ENCODE measurements at places on chromosomes 11 and 22.

- no peak for DNase-seq
Observed at GRCh38 chr11:112322173-112322790, 61.6 kb upstream of the PLET1 start.

- no peak for DNase-seq
Observed at GRCh38 chr11:83583757-83584366, 297.7 kb upstream of the CCDC90B start.

DNA sequence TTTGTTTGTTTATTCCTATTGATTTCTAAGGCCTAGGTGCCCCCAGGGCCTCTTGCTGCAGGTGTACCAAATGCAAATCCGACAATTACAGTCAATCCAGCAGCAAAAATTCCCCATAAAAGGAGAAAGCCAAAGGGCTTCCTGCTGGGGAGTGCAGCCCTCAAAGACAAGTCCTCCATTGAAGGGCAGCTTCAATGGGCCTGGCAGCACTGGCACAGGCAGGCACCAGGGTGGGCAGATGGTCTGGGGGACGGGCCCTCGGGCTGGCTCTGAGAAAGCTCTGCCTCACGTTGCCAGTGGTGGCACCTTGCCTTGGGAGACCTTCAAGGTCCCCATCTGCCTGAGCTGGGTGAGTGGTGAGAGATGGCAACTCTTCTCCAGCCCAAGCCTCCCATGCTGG, 128.0 kb downstream of the DSCAML1 start:
- peak; percentile 98 for DNase-seq

DNA sequence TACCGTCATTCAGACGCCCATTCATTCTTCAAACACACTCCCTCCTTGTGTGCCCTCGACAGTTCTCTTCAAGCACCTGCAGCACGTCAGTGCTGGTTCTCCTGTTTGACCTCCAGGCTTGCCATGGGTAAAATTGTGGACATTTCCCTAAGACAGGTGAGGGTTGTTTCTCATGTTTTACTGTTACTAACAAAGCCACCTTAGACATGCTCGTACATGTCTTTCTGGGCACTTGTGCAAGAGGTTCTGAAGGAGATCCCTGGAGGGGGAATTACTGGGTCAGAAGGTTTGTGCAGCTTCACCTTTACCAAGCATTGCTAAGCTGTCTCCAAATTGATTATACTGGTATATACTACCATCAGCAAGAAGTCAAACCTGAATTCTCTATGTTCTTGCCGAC, 189.7 kb upstream of the TMEM45B start:
- DNase-seq, result no peak

DNA sequence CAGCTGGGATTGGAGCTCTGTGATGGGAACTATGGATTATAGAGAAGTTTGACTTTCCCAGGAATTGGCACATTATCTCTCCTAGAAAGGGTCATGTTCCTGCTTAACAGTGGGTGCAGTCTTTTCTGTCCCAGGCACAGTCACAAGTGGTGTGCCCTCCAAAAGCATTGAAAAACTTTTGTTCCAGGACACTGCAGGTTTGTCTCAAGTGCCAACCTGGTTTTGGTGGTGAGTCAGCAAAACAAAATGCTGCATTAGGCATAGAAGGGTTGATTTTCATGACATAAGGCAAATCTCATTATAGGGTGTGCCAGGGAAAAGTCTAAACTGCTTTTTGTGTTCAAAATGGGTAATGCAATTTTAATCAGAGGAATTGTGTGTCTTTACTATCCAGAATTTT, 4.9 kb downstream of the HTATIP2 start:
- DNase-seq, result no peak

DNA sequence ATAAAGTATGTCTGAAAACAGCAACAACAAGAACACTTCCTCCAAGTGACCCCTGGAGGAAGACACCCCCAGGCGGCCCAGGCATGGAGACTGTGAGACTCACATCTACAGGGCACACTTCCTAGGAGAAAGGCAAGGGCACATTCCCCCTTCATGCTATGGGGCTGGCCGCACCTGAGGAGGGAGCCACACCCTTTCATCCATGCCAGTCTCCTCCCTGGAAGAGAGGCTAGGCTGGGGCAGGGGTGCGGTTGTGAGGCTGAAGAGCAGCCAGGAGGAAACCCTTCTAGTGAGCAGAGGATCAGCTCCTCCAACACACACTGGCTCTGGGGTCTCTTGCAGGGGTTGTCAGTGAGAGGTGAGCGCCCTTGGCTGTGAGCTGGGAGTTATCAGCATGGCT, 678.8 kb downstream of the NTM start:
- no peak for DNase-seq

GRCh38 chr11:81658722-81659121, 1074.9 kb downstream of the FAM181B start:
- DNase-seq, result peak; percentile 2

DNA sequence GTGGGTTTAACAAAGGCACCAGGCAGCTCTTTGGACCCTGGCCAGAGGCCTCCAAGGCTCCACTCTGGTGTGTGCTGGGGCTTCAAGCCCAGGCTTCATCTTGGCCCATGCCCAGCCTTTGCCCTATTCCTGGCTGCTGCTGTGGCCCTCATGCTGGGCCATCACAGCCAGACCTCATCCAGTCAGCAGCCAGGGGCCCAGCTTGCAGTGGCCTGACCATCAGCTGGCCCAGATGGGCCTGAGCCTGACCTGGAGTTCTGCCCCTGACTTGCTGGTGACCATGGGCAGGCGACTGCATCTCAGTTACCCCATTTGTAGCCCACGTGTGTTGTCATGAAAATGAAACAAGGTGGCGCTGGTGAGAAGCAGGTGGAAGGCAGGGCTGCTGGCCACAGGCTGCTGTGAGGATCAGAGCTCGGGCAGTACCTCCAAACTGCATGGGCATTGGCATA, 76.1 kb downstream of the MED15 start:
- DNase-seq, result no peak

- DNase-seq, result peak; percentile 47
Observed at GRCh38 chr11:60899046-60899936, 7.1 kb downstream of the PRPF19 start.

DNA sequence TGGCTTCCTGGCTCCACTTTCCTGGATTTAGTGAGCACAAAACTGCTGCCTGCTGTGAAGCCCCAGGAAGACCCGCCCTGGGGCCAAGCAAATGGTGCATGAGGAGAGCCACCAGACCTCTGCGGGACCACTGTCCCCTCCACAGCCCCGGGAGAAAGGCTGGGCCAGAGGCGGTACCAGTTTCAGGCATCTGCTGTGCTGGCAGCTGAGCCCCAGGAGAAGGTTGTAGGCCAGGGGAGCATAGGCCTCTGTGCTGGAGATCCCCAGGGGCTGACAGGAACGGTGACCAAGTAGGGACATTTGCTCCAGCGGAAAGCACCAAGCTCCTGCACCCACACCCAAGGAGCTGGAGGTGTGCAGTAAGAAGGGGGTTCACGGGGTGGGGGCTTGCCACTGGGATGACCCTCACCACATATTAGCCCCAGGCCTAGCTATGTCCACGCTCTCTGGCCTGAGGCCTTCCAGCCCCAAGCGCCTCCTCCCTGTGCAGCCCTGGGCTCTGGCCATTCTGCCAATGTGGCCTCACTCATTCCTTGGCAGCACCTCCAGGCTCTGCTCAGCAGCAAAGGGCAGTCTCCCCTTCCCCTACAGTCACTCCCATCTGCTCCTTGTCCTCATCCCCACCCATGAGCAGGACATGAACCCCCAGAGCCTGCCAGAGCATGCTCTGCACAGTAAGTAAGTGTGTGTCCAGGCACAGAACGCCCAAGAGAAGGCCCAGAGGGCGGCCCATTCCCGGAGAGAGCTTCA, 24.0 kb upstream of the COMT start:
- no peak for DNase-seq

- no peak for DNase-seq
Observed at GRCh38 chr11:36053281-36053680, 109.4 kb downstream of the LDLRAD3 start.

DNA sequence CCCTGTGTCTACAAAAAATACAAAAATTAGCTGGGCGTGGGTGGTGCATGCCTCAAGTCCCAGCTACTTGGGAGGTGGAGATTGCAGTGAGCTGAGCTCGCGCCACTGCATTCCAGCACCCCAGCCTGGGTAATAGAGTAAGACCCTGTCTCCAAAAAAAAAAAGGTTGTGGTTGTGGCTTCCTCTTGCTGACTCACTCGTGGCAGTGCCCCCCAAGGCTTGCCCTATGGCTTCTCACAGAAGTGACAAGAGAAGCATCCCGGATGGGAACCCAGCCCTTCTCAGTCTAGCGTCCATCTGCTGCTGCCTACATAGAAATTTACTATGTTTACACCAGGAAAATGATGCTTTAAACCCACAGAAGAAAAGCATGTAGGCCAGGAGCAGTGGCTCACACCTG, 68.5 kb upstream of the PITPNB start:
- no peak for DNase-seq

GRCh38 chr22:21697021-21697771, 31.4 kb downstream of the PPIL2 start:
- DNase-seq, result no peak

DNA sequence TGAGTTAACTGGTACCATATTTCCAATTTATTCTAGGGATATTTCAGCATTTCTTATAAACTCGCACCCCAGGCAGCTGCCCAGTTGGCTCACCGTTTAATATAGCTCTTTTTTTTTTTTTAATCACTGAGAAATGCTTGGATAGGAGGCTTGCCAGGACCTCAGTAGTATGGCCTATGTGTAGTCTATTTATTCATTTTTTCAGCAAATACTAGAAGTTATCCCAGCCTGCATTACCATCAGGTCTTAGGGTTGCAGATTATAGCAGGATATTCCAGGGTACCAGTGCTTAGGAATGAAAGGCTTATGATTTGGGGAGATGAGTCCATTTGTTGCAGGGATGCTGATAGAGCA, 26.6 kb downstream of the PARVA start:
- no peak for DNase-seq

- DNase-seq, result no peak
Observed at GRCh38 chr22:41357191-41357590, 24.6 kb upstream of the TEF start.

- no peak for DNase-seq
Observed at GRCh38 chr22:32545801-32546200, 71.2 kb downstream of the FBXO7 start.

DNA sequence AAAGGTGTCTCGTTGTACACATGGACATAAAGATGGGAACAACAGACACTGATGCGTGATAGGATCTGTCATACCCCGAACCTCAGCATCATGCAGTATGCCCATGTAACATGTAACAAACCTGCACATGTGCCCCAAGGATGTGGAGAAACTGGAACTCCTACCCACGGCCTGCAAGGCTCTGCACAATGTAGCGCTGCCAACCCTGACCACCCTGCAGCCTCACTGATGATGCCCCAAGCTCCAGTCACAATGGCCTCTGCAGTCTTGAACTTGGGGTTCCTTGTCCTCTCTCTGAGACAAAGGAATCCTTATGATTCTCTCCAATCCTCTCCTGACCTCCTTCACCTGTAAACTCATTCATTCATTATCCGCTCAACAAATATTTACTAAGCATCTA, 14.2 kb downstream of the LMO1 start:
- DNase-seq, result no peak

DNA sequence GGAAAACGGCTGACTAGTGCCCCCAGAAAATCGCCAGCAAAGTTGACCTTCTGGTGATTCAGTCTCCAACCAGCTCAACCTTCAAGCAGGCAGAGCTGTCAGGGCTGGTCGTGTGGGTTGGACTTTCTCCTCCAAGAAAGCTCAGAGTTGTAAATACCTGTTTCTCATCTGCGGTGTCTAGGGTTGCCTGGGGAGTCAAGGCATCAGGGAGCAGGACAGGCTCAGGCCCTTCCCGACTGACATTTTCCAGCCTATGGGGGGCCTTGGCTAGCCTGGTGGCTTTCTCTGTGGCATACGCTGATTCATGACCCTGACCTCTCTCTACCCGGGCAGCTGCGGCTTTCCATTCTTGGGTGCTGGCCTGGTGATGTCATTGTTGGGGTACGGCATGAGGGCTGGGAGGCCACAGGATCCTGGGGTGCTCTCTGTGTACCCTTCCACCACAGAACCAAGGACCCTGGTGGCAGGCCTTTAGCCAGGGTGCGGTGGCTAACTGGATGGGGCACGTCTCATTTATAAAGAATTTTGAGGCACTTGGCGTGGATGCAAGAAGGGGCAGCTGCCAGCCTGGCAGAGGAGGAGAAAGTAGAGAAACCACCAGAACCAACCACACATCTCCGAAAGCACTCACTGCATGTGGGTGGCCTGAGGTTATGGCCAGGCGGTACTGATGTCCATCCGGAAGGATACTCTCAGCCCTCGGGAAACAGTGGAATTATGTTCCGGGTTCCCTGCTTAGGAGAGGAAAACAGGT, 64.9 kb downstream of the BCR start:
- DNase-seq, result no peak

DNA sequence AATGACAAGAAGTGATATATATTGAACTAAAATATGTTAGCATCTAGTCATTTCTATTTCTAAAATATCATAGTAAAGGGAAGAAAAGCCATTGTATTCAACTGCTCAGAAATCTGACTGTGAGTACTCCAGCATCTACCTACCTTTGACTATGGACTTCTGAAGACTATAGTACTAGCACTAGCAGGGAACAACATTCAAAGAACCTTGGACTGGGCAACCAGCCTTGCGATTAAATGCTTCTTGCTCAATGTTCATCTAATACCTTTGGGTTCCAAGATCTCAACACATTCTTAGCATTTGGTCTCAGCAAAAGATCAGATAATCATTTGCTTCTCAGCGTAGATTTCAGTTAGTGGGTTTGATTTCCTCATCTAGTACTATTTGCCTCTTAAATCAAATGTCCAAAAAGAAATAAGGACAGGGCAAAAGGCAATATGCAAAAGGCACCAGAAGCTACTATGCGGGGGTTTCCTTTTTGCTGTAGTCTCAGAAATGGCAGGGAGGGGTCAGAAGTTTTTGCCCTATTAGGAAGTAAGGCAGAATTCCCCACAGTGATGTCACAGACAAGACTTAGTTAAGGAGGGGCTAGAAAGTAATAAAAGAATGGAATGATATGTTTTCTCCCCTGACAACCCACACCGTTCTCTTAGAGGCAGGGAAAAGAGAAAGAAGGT, 80.6 kb downstream of the GAB2 start:
- no peak for DNase-seq

DNA sequence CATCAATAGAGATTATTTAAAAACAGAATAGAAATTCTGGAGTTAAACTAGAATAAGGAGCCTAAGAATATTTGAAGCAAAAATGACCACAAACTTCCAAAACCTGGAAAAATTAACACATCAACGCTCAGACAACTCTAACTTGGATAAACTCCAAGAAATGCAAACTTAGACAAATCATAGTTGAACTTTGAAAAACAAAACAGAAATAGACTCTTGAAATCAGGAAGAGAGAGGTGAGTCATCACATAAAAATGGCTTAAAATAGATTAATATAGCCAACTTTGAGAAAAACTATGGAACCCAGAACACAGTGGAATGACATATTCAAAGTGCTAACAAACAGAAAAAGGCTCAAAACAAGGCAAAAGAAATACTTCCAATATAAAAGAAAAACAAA, 974.2 kb downstream of the JRKL start:
- DNase-seq, result no peak

GRCh38 chr11:62770778-62771143, 435 bp upstream of the TAF6L start:
- DNase-seq, result peak; percentile 69

GRCh38 chr11:77202941-77203900, 75.2 kb downstream of the MYO7A start:
- no peak for DNase-seq
